ENCODE measurements at places on chromosomes 4 and X.

DNA sequence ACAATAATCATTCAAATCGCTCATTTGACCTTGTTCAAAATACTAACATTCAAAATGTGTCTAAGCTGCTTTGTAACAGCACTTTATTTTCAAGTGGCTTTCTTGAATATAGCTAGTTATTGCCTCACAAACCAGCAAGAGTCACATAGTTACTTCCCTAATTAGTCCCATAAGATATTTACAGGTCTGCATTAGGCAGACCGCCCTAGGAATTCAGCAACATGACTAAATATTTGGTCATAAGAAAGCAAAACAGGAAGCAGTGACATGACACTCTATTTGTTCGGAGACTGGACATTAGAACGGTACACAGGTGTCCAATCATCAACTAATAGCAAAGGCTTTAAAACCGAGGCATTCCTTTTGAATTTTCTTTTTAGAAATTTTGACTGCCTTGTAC lies 262.0 kb downstream of the COL25A1 start:
- no peak for DNase-seq

- no peak for DNase-seq
Observed at GRCh38 chrX:109813236-109813635, 80.2 kb upstream of the ACSL4 start.

GRCh38 chr4:67106861-67107460 lies 438.3 kb downstream of the CENPC start:
- no peak for DNase-seq

DNA sequence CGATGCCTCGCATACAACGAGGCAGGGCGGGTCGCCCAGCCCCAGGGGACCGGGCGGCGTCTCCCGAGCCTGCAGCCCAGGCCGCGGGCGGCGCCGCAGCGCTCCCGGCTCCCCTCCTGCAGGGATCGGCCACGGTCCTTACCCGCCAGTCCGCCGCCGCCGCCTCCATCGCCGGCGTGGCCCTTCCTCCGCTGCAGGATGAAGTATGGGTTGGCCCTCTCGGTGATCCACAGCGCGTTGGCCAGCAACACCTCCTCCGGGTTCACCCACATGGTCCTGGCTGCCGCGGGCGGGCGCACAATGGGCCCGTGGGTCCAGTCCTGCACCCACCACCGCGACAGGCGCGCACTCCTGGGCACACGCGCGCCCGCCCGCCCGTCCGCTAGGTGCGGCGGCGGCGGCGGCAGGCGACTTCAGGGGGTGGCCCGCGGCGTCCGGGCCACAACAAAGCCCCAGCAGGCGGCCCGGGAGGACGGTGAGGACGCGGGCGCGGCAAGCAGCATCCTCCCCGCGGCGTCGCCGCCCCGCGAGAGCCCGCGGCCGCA lies 339 bp downstream of the TBC1D9 start:
- DNase-seq: peak; percentile 39

DNA sequence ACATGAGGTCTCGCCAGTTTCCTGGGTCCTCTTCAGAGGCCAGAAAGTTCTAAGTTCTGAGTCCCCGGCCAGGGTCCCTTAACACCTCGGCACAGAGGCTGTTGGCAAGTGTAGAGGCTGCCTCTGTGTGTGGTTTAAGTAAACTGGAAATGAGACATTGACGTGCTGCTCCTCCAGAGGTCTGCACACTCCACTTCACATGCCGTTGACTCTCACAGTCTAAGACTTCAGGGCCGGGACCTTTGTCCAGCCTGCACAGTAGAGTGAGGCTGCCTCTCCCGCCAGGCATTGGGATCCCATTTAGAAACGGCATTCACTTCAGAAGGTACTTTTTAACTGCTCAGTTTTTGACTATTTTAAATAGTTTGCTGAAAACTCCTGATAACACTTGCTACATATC lies 10.6 kb upstream of the TADA2B start:
- peak; percentile 32 for DNase-seq

- DNase-seq: no peak
Observed at GRCh38 chrX:68832101-68832416, 3.2 kb downstream of the EFNB1 start.

DNA sequence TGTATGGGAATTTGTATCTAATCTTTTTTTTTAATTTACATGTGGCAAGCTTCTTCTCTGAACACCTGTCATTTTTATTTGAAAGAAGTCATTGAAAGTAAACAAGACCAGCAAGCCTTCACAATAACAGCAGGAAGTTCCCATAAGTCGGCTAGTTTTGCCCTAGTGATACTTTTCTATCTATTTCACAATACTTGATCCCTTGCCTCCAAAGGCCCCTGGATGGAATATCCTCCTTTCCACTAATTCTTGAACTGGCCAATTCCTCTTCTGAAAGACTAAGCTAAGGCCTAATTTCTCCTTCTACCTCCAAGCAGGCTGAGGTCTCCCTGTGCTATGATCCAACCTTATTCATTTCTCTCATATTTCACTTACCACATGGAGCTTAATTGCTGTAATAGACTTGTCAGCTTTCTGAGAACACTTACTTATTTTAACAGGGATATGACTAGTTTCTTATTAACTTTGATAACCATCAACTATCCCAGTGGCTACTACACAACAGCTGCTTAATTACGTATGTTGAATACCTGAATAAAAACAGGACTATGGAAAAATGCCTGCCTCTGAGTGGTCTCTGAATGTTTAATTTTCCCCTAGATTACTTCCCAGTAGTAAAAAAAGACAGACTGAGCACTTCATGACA lies 194.2 kb downstream of the MAD2L1 start:
- DNase-seq: no peak

GRCh38 chr4:21226637-21227538 lies 526.6 kb downstream of the PACRGL start:
- DNase-seq: no peak

- peak; percentile 29 for DNase-seq
Observed at GRCh38 chrX:101287402-101287801, 3.7 kb downstream of the TAF7L start.

- peak; percentile 24 for DNase-seq
Observed at GRCh38 chr4:132332932-132333723, 816.0 kb upstream of the PCDH10 start.

Measured in ACHN (cell line).